Gastroesophageal sphincter (tissue), 4 donors: ENCODE measurements at places on chromosomes 11 and 22.
A peak's percentile ranks its signal among the peaks of the same experiment; 100 is the strongest.

- peak; percentile 57 for ATAC-seq
Observed at GRCh38 chr11:36702330-36703054, 104.5 kb upstream of the RAG2 start.

DNA sequence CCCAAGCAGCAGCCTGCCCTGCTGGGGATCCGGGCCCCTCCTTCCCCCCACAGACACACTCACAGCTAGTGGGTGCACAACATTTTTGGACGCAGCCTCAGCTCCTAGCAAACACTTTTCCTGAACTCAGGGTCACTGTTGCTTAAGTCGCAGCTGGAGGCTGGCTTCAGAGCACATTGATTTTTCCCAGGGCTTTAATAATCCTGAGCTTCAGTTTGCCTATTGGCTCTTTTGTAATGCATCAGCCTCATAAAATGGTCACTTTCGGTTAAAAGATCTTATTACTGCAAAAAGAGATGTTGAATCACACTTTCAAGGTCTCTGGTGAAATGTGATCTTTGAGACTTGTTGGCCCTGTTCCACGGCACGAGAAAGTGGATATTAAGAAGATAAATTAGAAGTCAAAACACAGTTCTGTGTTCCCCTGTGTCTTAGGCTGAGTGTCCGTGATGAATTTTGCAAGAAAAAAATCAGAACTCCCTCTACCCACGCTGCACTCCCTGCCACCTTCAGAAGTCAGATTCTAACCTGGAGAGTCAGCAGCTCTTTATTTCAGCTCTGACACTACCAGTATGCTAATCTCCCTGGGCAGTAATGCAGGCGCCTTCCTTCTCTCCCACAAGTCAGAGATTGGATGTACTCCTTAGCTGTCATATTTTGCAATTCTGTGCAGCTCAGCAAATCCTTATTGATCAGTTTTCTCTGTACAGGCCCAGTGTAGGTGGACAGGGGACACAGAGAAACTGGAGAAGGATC lies 158.2 kb upstream of the E2F8 start:
- peak; percentile 81 for ATAC-seq

- no peak for ATAC-seq
Observed at GRCh38 chr22:18071968-18072310, 5.9 kb upstream of the PEX26 start.

GRCh38 chr22:47605441-47605840 lies 843.0 kb downstream of the TBC1D22A start:
- no peak for ATAC-seq

DNA sequence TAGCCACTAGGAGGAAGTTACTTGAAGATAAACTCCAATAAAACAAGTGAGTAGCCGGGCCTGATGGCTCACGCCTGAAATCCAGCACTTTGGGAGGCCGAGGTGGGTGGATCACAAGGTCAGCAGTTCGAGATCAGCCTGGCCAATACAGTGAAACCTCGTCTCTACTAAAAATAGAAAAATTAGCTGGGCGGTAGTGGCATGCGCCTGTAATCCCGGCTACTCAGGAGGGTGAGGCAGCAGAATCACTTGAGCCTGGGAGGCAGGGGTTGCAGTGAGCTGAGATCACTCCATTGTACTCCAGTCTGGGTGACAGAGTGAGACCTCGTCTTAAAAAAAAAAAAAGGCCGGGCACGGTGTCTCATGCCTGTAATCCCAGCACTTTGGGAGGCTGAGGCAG lies 34.0 kb upstream of the CLPB start:
- ATAC-seq: no peak

DNA sequence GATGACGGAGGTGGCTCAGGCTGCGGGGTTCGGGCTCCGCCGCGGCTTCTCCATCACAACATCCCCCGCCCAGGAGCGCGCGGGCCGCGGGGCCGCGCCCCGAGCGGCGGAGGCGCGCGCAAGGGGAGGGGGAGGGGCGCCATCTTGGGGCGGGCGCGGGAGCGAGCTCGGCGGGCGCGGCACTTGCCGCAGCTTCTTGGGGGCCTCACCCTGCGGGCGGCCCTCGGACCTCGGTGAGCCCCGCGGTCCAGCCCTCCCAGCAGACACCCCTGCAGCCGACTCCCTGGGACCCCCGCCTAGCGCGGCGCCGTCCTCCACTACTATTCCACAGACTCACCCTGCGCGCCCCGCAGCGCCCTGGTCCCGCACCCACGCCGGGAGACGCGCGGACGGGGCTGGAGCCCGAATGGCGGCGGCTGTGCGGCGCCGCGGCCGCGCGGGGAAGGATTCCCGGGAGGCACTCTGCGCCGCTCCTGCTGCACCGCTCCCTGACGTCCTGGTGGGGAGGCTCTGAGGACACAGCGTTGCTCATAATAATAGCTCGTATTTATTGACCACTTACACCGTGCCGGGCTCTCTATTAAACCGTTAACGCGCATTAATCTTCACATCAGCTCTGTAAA lies at the start of gene APBB1:
TSS of gene APBB1 (minus strand) at position 86 of the 623 bp plus-strand sequence. CDS start 7,747 bp downstream, outside the sequence.
- ATAC-seq: peak; percentile 90

DNA sequence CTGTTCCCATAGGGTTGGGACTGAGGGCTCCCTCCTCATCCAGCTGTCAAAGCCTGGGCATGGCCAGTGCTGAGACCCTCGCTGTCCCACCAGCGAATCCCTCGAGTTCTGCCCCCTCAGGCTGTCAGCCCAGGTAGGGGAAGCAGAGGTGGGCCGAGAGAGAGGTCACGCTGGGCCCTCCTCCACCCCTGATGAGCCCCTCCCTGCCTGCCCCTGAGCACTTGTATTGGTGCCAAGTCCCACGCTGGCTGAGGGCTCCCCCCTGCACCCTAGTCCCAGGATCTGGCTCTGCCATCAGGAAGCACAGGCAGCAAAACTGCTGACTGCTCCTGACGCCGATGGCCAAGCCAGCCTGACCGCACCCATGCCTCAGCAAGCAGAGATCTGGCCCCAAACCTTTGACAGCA lies 3.3 kb downstream of the PRR33 start:
- ATAC-seq: no peak

DNA sequence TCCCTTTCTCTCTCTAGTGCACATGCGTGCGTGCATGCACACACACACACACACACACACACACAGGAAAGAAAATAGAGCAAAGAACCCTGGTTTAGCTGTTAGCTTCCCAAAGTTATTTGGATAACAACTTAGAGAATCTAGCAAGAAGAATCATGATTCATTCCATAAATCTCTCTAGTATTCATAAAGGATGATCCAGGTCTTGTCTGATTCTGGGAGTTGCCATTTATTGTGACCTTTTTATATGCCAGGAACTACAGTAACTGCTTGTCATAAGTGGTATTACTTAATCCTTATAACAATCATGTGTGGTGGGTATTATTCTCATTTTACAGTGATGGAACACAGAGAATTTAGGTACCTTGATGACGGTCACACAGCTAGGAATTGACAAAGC lies 141.5 kb upstream of the MTMR2 start:
- no peak for ATAC-seq

GRCh38 chr11:45664376-45665205 lies 831 bp downstream of the CHST1 start:
- peak; percentile 15 for ATAC-seq

GRCh38 chr11:3202759-3203158 lies 15.9 kb downstream of the MRGPRG start:
- ATAC-seq: no peak

- ATAC-seq: peak; percentile 97
Observed at GRCh38 chr11:12110201-12110713, at the start of gene MICAL2. MICAL2 (plus strand) TSS chr11:12110590; CDS start chr11:12162156, 51,566 bp downstream.

DNA sequence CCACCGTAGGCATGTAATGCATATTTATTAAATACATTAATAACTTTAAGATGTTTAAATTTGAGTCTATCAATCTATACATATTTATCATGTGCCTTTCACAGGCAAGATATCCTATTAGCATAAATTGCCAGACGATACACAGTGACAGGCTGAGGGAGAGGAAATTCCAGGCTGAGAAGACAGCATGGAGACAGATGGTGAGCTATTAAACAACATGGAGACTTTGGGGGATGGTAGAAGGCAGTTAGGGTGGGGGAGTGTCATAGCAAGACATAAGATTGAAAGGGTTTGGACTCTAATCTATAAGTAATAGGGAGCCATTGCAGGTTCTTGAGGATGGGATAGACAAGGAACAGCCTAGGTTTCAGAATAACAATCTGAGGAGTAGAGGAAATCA lies 138.5 kb downstream of the NXPE2 start:
- ATAC-seq: no peak

DNA sequence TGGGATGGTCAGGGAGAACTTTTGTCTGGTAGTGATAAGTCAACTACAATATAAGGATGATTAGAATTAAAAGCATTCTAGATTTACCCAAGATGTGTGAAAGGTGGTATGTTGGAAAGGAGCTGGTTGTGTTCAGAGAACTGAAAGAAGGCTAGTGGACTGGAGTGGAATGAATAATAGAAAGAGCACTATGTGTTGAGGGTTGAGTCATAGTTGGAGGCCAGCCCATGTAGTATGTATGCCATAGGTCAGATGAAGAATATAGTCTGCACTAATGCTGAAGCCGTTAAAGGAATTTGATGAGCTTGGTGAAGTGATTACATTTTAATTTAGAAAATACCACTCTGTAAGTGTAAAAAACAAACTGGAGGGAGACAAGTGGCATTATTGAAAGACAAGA lies 514.1 kb downstream of the CNTN5 start:
- ATAC-seq: no peak

DNA sequence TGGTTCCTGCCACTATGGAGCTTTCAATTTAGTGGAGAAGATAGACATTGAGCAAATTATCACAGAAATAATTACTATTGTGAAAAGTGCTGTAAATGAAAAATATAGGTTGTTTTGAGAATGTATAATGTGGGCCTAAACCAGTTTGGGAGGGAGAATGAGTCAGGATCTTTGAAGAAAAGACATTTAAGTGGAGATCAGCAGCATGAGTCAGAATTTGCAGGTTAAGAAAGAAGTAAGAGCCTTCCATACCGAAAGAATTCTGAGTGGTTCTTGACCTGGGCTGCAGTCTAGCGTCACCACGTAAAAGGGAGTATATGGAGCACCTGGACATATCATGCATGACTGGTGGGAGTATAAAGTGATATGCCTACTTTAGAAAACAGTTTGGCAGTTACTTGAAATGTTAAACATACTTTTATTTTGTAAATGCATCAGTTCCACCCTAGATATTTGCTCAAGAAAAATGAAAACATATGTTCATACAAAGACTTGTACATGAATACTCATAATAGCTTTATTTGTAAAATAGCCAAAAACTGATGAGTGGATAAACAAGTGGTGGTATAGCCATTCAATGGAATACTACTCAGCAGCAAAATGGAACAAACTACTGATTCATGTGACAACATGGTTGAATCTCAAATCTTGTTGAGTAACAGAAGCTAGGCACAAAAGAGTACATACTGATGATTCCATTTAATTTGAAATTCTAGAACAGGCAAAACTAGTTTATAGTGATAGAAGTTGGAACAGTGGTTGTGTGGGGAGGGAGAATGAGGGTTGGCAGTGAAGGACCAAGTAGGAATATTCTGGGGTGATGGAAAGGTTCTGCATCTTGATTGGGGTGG lies 99.2 kb downstream of the STIM1 start:
- ATAC-seq: no peak

- ATAC-seq: no peak
Observed at GRCh38 chr22:41360126-41360525, 21.6 kb upstream of the TEF start.

GRCh38 chr22:20869234-20869633 lies 10.4 kb downstream of the SNAP29 start:
- no peak for ATAC-seq

DNA sequence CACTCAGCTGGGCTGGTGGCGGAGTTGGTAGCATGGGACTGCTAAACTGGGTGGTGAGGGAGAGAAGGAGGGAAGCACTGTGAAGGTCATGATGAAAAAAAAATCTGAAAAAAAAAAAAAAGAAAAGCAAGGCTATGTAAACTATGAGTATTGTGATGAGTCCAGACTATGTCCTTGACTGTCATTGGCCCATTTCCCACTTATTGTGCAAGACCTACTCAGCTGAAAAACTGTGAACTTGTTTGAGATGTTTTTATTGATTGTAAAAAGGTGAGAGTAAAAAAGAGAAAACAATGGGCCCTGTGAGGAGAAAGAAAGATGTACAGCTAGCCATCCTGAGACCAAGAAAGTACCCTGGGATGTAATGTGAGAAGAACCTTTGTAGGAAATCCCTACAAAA lies 798.4 kb upstream of the TENM4 start:
- no peak for ATAC-seq

- no peak for ATAC-seq
Observed at GRCh38 chr11:77346906-77347603, 45.6 kb upstream of the GDPD4 start.

- no peak for ATAC-seq
Observed at GRCh38 chr11:2473361-2474058, 28.7 kb downstream of the KCNQ1 start.

DNA sequence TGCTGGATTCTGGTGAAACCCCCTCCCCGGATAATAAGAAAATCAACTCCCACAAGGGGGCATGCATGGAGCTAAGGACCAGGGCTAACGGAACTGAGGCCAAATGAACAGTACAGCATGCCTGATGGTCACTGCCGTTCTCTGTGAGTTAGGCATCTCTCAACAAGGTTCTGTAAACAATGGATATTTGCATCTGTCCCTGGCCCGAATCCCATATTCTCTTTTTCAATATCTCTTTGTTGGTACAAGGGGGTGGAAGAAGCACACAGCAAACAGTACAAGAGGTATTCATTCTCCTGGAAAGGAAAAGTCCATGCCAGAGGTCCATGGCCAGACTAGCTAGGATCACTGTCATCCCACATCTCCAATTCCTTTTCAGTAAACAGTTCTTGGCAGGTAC lies 32.2 kb upstream of the APOA1 start:
- no peak for ATAC-seq

- no peak for ATAC-seq
Observed at GRCh38 chr11:115528225-115528624, 24.0 kb upstream of the CADM1 start.

- no peak for ATAC-seq
Observed at GRCh38 chr11:33656768-33657167, 43.9 kb downstream of the C11orf91 start.

DNA sequence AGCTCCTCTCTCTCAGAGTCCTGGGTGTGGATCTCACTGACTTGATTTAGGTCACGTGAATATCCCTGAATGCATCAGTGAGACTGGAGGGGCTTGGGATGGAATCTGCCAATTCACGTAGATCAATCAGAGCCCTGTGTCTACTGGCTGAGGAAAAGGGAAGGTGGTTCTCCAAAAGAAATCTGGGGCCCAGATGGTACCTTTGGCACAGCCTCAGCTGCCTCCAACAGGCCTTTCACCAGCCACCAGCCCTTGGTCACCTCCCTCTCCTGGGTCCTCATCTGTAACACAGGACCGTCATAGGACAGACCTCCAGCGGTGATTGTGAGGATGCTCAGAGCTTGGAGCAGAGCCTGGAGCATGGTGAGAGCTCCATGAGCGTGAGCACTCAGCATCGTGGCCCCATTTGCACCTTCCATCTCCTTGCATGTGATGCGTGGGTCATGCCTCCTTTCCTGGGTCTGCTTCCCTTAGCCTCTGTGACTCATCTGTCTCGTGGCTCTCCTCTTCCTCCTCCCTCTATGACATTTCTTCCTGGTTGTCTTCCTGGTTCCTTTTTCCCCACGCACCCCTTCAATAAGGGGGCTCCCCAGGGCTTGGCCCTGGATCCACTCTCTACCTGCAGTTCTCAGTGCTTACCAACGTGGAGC lies 7.5 kb upstream of the MIEF1 start:
- no peak for ATAC-seq

GRCh38 chr22:29627196-29627535 lies 23.7 kb downstream of the NF2 start:
- no peak for ATAC-seq
